Hematopoietic multipotent progenitor cell (in vitro differentiated cells): ENCODE measurements at places on chromosomes 7 and 10. TPM values are rescaled to one million over a fixed set of nuclear protein-coding genes. Genes with fewer than 3 reads are reported as not detected.

DNA sequence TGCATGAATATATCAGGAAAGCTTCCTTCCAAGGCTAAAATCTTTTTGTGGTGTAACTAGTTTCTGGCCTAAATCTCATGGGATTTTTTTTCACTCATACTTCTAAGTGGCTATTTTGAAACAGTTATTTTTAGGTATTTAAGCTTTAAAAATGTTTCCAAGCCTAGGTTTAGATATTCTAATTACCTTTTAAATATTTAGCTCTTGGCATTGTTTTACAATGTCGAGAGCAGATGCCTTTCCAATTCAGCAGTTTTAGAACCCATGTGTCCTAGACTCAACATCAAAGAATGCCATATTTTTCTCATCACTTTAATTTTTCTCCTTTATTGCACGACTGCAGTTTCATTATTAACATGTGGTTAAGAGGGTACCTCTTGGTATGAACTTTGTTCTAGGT lies 27.1 kb upstream of the STOX1 start:
- DNase-seq = no peak

GNG11 gene
- total RNA-seq = 1.9 TPM

DNA sequence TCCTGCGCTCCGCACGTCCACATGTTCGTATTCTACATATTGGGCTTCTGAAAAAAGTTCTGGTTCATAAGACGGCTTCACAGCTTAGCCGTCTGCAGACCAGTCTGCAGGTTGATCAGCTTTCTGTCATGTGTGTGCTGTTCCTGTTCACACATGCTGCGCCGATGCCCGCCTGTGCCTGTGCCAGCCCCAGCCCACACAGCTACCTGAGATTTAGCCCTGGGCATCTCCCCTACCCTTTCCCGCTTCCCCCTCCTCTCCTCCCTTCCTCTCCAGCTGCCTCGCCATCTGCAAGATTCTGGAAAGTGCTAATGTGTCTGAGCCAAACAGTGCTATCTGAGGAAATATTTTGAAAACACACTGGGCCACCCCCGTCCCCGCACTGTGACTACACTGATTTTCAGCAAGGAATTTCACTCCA lies 7.1 kb downstream of the CHST3 start:
- DNase-seq = no peak

HOXA10 gene
- total RNA-seq = 19.4 TPM

MMD2 gene
- total RNA-seq = not detected

GRCh38 chr7:2819954-2820397 lies 24.1 kb downstream of the GNA12 start:
- no peak for DNase-seq

C10orf67 gene
- not detected for total RNA-seq

- DNase-seq = no peak
Measured at GRCh38 chr7:47478017-47478344, 103.9 kb downstream of the TNS3 start.

- no peak for DNase-seq
Measured at GRCh38 chr10:92508866-92509265, 65.0 kb downstream of the IDE start.

GRCh38 chr10:51020200-51020599 lies 54.1 kb upstream of the PRKG1 start:
- no peak for DNase-seq

HOXA13 gene
- not detected for total RNA-seq

- no peak for DNase-seq
Measured at GRCh38 chr10:71086439-71087080, 125.8 kb upstream of the UNC5B start.

TSPAN12 gene
- total RNA-seq = 0.81 TPM

DNA sequence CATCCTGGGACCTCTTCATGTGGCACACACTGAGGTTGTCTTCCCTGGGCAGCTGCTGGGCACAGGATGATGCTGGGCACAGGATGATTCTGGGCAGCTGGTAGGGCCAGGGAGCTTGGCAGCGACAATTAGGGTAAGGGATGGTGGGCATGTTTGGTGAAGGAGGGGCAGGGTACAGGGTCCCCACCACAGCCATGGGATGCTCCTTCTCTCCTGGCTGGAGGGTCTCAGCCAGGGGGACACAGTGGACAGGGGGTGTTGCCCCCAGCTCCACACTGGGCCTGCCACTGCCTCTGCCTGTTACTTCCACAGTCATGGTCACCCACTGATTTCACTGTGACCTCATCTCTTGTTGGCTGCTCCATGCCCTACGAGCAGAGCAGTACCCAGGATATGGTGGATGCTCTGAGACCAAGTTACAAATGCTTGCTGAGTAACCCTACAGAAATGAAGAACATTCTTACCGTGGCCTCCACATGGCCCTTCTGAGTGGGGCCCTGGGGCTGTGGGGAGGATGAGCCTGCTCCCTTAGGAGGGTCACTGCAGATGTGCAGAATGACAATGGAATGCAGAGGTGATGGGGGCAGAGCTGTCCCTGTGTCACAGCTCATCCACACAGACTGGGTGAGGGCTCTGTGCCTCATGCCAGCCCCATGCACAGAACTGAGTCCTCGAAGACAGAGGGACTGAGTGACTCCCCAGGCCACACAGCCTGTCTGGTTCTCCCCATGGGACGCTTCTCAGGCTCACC lies 28.4 kb upstream of the RET start:
- DNase-seq = no peak

DNA sequence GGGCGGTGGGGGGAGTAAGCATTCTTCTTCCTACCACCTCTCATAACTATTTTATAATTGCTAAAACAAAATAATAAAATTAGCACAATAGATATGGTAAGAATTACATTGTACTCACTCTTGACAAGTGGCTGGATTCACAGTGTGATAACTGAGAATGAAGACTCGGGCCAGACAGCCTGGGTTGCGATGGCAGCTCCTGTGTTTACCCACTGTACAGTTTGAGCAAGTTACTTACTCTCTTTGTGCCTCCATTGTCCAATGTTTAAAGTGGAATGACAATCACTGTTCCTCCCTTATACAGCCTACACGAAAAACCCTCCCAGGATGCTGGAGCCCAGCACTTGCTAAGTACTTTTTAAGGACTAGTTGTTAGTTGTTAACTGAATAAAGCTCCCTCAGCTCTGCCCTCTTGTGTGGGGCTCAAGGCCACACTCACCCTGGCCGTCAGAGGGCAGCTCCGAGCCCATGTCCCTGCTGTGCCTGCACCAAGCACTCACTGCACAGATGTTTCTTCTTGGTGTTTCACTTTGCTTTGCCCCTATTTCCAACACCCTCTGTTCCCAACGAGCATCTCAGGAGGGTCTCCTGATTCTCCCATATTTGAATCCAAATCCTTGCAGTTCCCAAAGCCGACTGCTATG lies 56.4 kb upstream of the NPS start:
- no peak for DNase-seq

GRCh38 chr7:34124765-34125164 lies 219.4 kb downstream of the BMPER start:
- no peak for DNase-seq

HNRNPA2B1 gene
- 89.9 TPM for total RNA-seq

DNA sequence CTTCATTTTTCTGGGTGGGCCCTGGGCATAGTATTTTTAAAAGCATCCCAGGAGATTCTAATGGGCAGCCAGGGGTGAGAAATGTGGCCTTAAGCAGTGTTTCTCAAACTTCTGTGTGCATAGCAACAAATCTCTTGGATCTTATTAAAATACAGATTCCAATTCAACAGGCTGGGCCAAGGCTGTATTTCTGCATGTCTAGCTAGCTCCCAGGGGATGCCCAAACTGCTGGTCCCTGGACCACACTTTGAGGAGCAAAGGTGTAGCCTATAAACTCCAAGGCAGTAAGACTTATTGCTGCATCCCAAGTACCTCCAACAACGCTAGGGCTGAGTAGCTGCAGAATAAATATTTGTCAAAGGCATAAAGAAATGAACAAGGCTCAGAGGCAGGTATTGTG lies 292.9 kb upstream of the ZMIZ1 start:
- no peak for DNase-seq

ABCB1 gene
- 39.3 TPM for total RNA-seq

- peak; percentile 78 for DNase-seq
Measured at GRCh38 chr10:11141571-11142091, 124.0 kb downstream of the CELF2 start.

GRCh38 chr10:93947055-93947454 lies 46.7 kb upstream of the PLCE1 start:
- no peak for DNase-seq

MALRD1 gene
- 35.5 TPM for total RNA-seq

CALML3 gene
- total RNA-seq = not detected

GRCh38 chr7:121633186-121633585 lies 237.1 kb upstream of the FAM3C start:
- DNase-seq = no peak

ASIC3 gene
- total RNA-seq = 0.54 TPM

CBLL1 gene
- 35.3 TPM for total RNA-seq

- no peak for DNase-seq
Measured at GRCh38 chr7:148230296-148230695, 360.3 kb upstream of the C7orf33 start.

HOXA9 gene
- total RNA-seq = 105 TPM

DNA sequence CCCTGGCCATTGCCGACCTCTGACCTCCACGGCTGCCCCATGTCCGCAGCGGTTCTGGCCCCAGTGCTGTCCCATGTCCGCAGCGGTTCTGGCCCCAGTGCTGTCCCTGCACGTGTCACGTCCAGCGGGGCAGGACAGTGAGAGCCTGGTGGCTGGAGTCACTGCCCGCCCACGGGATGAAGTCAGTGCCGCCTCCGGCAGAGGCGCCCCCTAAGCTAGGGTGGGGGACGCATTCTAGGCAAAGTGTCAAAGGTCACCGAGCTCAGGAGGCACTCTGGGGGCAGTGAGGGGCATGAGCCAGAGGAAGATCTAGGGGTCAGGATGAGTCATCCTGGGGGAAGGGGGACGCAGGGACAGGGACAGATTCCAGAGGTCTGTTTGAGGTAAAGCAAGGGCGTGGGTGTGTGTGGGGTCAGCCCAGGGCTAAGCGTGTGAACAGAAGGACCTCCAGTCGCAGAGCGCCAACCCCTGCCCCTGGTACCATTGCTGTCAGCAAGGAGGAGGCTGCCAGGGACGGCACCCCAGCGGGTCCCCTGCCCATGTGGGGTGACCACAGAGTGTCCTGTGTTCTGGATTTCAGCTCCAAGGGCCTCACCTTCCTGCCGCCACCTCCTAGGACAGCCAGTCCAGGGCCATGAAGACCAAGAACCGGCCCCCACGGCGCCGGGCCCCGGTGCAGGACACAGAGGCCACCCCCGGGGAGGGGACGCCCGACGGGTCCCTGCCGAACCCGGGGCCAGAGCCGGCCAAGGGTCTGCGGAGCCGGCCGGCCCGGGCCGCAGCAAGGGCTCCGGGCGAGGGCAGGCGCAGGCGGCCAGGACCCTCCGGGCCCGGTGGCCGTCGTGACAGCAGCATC lies 665 bp downstream of the BHLHA15 start:
- DNase-seq = no peak

DNA sequence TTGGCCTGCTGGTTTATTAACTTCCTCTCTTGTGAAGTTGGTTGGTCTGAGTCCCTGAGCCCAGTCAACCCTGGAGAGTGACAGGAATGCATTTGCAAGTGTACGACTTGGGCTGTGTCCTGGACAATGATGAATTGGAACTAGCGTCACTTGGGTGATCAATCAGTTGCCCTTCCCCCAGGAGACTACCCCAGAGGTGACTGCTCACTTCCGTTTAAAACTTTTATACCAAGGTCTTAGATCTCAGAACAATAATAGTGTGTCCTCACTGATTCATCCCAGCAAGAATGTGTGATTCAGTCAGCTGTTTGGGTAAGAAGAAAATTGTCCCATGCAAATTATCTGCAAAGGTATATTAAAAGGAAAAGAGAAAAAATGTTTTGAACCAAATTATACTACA lies 102.9 kb upstream of the ARMC3 start:
- no peak for DNase-seq

DNA sequence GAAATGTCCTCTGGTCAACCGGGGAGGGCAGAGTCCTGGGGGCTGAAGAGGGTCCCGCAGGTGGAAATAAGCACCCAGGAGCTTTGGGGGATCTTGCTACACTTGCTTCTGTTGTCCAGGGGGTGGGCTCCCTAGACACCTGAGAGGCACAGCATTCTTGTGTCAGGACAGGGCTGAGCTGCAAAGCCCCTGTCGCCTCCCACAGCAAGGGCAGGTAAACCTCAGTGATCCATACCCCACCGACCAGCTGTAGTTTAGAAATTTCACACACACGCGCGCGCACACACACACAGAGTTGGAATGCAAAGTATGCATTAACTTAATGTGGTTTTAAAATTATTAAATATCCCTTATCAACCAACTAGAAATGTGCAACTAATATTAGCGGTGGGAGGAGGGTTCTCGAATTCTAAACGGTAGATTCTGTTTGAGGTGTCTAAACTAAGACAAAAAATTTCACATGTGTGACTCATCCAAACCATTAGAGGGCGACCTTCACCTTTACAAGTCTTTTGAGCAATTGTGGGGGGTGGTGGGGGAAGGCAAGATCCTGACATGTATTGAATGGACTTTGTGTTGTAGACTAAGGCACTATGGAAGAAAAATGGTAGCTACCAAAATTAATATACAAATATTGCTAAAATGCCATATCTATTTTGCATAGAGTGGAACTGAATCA lies 34.3 kb upstream of the PTF1A start:
- DNase-seq = peak; percentile 36

DNA sequence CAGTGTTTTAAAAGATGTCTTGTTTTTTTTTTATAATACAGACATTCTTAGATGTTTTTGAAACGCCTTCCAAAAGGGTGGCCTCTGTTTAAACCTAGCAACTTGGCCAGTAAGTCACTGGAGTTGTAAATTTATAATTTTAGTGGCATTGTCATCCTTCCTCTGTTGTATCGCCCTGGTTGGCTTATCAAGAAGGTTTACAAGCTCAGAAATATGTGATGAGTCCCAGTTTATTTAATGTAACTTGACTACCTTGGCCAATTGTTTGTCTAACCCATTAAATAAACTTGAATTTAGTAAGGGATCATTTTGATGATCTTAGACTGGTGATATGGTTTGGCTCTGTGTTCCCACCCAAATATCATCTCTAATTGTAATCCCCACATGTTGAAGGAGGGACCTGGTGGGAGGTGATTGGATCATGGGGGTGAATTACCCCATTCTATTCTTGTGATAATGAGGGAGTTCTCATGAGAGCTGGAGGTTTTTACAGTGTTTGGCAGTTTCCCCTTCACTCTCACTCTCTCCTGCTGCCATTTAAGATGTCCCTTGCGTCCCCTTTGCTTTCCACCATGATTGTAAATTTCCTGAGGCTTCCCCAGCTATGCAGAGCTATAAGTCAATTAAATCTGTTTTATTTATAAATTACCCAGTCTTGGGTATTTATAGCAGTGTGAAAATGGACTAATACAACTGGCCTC lies 13.4 kb upstream of the NT5C3A start:
- DNase-seq = no peak

- no peak for DNase-seq
Measured at GRCh38 chr10:123530166-123530870, 135.8 kb upstream of the GPR26 start.

OR9A2 gene
- total RNA-seq = under 0.01 TPM

ZP3 gene
- total RNA-seq = 17.5 TPM

GRCh38 chr7:105016709-105017656 lies 3.0 kb downstream of the KMT2E start:
- no peak for DNase-seq

SPDYE16 gene
- total RNA-seq = under 0.01 TPM

JAZF1 gene
- 0.54 TPM for total RNA-seq

- DNase-seq = no peak
Measured at GRCh38 chr7:8214244-8214824, 47.6 kb downstream of the ICA1 start.

PPRC1 gene
- 23.7 TPM for total RNA-seq

WDFY4 gene
- total RNA-seq = 35.5 TPM

TMEM225B gene
- total RNA-seq = 0.54 TPM

- DNase-seq = no peak
Measured at GRCh38 chr10:110951381-110951780, 32.0 kb downstream of the SHOC2 start.
